Activated CD8-positive, alpha-beta memory T cell treated with anti-CD3 and anti-CD28 coated beads for 1 hour (primary cell): ENCODE measurements at places on chromosomes 12 and 14.

GRCh38 chr12:51959211-51959610 is 7.7 kb downstream of the ACVR1B start:
- no peak for DNase-seq

DNA sequence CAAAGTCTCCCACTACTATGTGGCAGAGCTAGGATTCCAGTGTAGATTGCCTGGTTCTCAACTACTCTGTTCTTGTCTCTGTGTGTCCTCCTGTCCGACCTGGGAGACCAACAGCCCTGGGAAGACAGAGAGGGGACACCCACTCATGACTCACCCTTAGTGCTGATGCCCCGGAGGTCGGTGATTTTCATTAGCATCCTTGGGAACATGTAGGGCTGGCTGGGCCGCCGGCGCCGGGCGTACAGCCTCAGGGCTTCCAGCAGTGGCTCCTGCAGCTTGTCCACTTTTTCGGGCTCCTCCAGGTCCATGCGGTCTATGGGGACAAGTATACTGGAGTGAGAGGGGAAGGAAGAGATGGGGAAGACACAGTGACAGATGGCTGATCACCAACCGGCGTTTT is 5.9 kb upstream of the ITGB7 start:
- no peak for DNase-seq

GRCh38 chr12:52216807-52217206 is 16.2 kb upstream of the KRT7 start:
- DNase-seq = no peak

DNA sequence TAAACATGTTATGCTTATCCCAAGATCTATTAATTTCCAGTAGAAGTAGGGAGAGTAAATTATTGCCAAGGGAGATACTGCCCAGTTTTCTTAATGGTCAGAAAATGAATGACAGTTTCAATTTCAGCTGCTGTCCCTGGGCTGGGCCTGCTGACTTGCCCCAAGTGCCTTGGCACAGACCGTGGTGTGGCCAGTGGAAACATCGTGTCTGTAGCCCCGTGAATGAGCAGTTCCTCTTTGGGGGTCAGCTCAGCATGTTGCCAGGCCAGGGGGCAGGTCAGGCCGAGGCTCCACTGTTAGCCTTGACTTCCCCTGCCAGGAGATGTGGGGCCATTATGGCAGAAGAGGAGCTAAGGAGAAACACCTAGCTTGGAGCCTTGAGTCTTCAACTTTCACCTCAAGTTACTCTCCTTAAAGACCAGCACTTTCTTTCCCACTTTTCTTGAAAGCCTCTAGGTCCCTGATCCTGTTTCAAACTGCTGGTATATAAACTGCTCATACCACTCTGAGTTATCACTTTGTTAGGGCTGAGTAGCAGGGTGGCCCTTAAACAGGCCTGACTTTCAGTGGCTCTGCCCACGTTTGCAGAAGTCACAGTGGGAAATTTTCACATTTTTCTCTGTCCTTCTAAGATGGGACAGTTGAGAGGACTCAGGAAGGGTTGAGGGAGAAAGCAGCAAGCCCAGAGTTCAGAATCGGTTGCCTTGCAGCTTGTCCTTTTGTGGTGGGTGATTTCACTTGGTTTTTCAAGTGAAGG is 73.2 kb downstream of the SUSD6 start:
- DNase-seq = no peak

DNA sequence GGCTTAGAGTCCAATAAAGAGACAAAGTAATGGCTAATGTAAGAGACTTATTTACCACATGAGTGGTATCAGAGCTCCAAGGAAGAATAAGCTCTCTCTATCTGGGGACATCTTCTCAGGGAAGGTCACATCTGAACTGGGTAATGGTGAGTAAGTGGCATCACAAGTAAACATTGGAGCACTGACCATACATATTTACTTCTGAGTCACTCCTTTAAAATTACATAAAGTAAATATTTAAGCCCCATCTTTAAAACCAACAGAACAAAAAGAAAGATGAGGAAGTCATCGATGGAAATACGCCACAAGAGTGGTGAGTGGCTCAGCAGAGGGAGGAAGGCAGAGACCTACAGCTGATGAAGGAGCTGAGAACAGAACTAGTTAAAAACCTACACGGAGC is 159.9 kb downstream of the DUSP6 start:
- DNase-seq = no peak

DNA sequence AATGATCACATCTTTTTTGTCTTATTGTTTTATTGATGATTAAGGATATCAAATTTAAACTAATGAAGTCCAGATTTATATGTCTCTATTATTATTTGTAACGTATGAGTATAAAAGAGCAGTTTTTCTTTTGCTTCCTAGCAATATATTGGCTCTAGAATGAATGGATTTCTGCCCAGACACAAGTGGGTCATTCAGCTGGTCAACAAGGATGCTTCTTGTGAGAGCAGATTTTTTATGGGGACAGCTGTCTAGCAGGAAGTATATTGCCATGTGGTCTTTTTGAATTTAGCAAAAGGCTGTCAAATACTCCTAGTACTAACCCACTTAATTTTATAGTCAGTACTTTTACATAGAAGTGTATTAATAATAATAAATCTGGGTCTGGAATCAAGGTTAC is 1071.1 kb upstream of the FLRT2 start:
- DNase-seq = no peak

DNA sequence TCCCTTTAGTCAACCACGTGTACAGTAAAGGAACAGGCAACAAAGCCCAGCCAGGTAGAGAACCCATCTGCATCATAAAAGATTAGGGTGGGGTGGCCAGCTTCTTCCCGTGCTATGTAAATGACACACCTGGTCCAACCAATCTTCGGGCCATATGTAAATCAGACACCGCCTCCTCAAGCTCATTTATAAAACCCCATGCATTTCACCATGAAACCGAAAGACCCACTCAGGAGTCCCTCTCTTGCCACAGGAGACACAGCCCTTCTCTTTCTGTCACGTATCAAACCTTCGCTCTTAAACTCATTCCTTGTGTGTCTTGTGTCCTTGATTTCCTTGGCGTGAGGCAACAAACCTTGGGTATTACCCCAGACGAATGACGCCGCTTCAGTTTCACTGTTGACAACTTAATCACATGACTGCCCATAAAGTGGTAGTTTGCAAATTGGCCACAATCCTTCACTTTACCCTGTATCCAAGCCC is 59.8 kb upstream of the TBPL2 start:
- no peak for DNase-seq

DNA sequence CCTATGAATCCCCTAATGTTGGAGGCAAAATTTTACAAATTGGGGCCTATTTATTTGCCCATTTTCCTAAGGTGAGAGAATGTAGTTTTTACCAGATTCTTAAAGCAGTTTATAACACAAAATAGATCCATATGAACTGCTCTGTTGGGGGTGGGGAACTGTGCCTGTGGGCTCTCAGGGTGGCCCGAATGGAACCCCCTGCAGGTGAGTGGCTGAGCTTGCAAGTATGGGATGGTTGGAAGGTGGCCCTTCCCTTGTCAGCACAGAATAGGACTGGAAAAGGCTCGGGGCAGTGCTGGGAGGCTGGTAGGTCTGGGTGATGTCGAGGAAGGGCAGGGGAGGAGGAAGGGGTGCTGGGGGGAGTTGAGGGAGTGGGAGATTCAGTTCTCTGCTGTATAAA is 4.9 kb downstream of the VSX2 start:
- no peak for DNase-seq

DNA sequence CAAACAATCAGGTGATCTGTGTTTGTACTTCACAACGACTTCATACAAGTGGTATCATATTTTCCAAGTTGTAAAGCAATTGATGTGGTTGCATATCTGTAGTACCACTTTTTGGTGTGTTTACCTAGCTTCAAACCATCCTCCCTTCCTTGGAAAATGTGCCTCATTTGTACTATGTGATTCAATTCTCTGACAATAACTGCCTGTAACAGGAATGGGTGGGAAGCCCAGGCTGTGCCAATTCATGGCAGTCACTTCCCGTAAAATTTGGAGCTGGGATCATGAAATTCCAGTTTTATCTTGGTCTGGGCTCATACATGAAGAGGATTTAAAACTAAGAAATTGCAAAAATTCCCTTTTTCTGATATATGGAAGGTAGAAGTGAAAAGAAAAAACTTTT is 250.1 kb downstream of the DIO2 start:
- no peak for DNase-seq

DNA sequence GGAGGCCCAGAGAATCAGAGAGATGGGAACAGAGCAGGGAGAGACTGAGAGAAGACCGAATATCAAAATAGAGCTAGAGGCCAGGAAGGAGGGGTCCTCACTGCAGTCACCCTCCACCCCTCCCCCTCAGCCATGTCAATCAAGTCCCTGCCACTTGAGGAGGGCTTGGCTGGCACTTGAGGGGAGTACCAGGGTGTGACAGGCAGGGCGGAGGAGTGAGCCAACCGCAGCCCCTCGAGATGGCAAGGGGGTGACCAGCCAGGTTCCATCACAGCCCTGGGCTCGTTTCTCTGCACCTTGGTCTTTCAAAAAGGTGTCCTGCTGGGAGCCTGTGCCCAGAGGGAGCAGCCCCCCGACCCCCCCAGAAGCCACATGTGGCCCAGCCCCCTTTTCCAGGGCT is 4.2 kb downstream of the AQP5 start:
- DNase-seq = no peak

GRCh38 chr12:70920891-70921290 is 353 bp upstream of the PTPRR start:
- DNase-seq = no peak

DNA sequence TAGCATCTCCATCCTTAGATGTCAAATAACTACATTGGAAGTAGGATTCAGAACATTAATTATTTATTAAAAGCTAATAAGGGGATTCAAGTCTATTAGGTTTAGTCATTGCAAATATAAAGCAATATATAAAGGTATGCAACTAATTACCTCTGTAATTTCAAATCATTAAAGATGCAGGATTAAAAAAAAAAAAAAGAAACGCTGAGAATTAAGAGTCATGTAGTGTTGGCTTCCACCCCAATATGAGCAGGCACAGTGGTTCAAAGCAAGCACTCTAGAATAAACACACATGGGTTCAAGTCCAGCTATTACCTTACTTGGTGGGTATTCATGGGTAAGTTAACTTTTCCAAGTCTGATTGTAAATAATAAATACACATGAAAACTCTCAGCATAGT is 10.9 kb downstream of the SPTB start:
- DNase-seq = no peak

- no peak for DNase-seq
These were observed 233.8 kb downstream of the CACNA1C start for GRCh38 chr12:2286461-2287131.

DNA sequence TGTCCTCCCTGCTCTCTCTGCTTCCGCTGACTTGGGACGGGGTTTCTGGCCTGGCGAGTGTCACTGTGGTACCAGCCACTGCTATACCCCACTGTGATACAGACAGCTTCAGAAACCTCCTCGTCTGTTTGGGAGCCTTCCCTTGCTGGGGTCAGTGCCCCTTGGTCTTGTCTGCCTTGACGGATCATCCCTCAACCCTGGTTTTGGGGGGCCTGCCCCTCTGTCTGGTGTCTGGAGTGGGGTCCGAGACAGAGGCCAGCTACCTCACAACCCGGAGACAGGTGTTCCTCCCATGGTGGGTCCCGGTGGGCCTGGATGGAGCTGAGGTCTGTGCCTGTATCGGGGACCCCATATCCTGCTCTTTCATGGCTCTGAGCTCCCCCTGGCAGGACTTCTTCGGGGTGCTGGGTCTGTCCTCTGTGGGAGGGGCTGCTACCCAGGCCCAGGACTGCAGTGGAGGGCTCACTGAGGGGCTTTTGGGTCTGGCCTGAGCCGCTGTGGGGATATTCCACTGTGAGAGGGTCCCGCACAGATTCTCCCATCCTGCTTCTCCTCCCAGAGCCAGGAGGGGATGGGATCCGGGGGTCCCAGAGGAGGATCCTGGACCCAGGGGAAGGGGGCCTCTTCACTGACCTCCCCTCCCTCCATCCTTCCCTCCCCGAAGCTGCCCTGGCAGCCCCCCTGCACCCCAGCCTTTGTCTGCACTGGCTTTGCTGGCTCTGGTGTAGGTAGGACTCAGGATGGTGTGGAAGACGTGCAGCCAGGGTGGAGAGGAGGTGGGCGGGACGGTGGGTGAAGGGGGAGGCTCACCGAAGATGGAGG is 365.5 kb downstream of the TMEM121 start:
- no peak for DNase-seq
